Type B pancreatic cell (in vitro differentiated cells): ENCODE measurements at places on chromosomes 12 and 14. TPM values are rescaled to one million over a fixed set of nuclear protein-coding genes. Genes with fewer than 3 reads are reported as not detected.

DNA sequence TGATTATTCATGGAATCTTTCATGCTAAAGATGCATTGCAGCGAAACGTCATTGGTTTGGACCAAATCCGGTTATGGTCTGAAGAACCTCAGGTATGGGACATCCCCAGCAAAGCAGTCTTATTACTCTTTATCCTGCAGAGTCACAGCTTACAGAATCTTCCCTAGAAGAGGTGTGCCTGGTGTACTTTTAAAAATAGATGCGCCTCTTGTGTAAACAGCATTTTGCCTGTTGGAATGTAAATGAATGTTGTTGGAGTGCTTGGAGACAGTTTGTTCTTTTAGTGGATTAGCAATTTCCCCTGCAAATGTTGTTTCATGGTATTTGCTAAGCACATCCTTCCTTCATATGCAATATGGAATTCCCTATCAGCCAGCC lies 242.5 kb downstream of the ZFP36L1 start:
- H3K4me3 ChIP-seq = peak overlapping the region; percentile 50
- no peak for DNase-seq
- H3K27me3 ChIP-seq = no peaks in the 10 kb centered on the region
- H3K4me1 ChIP-seq = peaks cover 61% of the 10 kb centered on the region

DNA sequence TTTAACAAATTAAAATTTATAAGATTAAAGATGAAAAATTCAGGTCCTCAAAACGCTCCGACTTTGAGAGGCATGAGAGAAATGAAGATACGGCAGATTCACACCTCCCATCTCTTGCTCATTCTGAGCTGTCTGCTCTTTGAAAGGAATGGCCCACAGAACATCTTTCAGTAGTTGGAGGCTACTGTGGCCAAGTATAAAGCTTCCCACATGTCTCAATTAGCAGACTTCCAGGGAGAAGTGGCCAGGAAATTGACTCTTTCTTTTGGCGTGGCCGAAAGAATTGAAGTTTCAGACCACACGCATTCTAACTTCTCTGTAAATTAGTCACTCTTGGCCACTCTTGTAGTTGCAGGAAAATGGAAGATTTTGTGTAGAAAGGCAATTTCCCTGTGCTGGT lies 129.2 kb downstream of the DIP2B start:
- no peak for DNase-seq
- H3K27me3 ChIP-seq = no peaks in the 10 kb centered on the region
- peaks cover 27% of the 10 kb centered on the region for H3K4me1 ChIP-seq
- H3K36me3 ChIP-seq = peaks cover 19% of the 10 kb centered on the region
- H3K4me3 ChIP-seq = no peak overlapping the region

The CLBA1 gene
- total RNA-seq = 16.2 and 18.8 TPM in 2 replicates

GRCh38 chr12:44972746-44973421 lies 78.0 kb downstream of the DBX2 start:
- peaks cover 14% of the 10 kb centered on the region for H3K27me3 ChIP-seq
- H3K27ac ChIP-seq = no peak overlapping the region
- no peak overlapping the region for H3K4me3 ChIP-seq
- H3K36me3 ChIP-seq = no peaks in the 10 kb centered on the region

The CAPZA3 gene
- total RNA-seq = not detected in 2 replicates

The OR10A7 gene
- total RNA-seq = not detected in 2 replicates

The GLI1 gene
- 3.5 and 22.7 TPM in 2 replicates for total RNA-seq

DNA sequence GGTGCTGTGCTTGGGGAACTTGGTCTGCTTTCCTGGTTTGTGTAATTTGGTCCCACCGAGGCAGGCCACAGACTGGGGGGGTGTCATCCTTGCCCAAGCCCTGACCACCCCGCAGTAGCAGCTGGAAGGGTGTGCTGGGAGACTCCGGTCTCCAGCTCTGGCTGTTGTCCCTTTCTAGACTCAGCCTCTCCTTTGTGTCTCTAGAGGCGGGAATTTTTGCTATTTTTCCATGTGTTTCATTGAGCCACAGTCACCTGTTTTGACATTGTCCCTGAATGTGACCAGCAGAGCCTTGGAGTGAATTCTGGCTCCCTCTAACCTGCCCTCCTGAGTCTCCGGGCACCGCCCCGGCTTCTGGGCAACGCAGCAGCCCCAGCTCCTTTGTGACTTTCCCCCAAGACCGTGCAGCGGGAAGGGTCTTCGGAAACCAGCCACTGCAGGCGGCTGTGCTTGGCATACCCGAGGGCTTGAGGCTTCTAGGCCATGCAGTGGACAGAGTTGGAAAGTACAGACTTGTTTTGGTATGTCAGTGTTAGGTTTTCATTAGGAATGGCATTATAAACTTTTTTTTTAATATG lies 98.6 kb downstream of the TNFAIP2 start:
- peaks cover 4% of the 10 kb centered on the region for H3K4me1 ChIP-seq
- H3K4me3 ChIP-seq = peak overlapping the region; percentile 49
- peaks cover 44% of the 10 kb centered on the region for H3K27me3 ChIP-seq
- DNase-seq = no peak
- no peaks in the 10 kb centered on the region for H3K36me3 ChIP-seq

The ADAM20 gene
- total RNA-seq = 0.29 and 0.85 TPM in 2 replicates

The PLBD1 gene
- total RNA-seq = 21.1 and 30.5 TPM in 2 replicates

DNA sequence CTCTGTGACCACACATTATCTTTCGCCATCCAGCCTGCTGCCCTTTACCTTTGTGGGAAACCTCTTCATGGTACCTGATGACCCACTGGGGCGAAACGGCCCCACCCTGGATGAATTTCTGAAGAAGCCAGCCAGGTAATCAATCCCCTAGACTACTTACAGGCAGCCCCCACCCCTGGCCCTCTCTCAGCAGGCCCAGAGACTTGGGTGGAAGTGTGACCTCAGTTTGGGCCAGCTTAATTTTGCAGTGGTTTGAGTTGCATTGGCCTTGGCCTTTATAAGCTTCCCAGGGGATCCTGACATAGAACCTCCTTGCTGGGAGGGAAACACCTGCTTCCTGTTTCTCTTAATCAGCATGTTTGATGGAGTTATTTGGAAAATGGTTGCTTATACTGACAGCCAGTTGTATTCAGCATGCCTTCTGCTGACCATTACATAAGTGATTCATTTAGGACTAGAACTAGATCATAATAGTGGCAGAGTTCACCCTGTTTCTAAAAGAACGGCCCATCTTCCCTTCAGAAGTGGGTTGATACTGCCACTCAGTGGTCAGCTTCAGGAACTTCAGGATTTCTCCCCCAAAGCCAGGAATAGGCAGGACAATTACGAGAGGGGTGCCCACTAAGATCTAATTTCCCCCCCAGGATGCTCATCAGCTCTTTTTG lies 6.1 kb downstream of the SDR39U1 start:
- H3K4me1 ChIP-seq = peaks cover 34% of the 10 kb centered on the region
- DNase-seq = no peak

DNA sequence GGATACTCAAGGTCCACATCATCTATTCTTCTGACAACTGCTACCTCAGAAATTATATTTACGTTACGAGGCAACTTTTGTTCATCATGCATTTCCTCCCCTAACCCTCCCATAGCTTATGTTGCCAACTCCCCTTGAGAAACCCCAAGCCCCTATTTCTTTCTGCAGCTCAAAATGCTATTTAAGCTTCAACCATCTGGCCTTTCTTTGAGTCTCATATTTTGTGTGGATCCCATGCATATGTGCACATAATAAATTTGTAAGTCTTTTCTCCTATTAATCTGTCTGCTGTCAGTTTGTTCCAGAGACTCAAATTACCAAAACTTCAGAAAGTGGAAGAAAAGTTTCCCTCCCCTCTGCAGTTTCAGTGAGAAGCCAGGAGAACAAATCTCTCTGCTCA lies 444.1 kb downstream of the TRHDE start:
- H3K27me3 ChIP-seq = no peaks in the 10 kb centered on the region
- H3K36me3 ChIP-seq = no peaks in the 10 kb centered on the region
- H3K27ac ChIP-seq = no peak overlapping the region
- no peak overlapping the region for H3K4me3 ChIP-seq
- H3K4me1 ChIP-seq = peaks cover 13% of the 10 kb centered on the region

The IAPP gene
- 10.0 and 10.4 TPM in 2 replicates for total RNA-seq

GRCh38 chr14:39435241-39435640 lies 3.0 kb upstream of the FBXO33 start:
- H3K27ac ChIP-seq = no peak overlapping the region
- no peak overlapping the region for H3K4me3 ChIP-seq
- H3K4me1 ChIP-seq = peaks cover 13% of the 10 kb centered on the region
- no peaks in the 10 kb centered on the region for H3K27me3 ChIP-seq
- DNase-seq = no peak

GRCh38 chr14:94008234-94008633 lies 11.1 kb downstream of the CCDC197 start:
- H3K27ac ChIP-seq = no peak overlapping the region
- H3K4me1 ChIP-seq = peaks cover 13% of the 10 kb centered on the region
- peaks cover 13% of the 10 kb centered on the region for H3K27me3 ChIP-seq
- DNase-seq = no peak

The FAM90A1 gene
- 0.36 TPM in 1 of 2 replicates, not detected in the other for total RNA-seq

DNA sequence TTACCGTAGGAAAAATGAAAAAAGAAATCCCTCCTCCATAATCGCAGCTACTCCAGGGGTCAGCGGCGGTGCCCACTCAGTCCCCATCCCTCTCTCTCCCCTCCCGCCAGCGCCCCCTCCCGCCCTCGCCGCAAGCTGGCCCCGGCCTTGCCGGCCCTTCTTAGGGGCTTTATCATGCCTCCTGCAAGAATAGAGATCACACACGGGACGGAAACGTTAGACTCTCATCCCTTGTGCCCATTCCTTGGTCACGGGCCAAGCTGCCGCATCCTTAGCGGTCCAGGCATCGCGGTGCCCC lies 692 bp upstream of the COX14 start:
- H3K36me3 ChIP-seq = peaks cover 4% of the 10 kb centered on the region
- peaks cover 37% of the 10 kb centered on the region for H3K4me1 ChIP-seq
- H3K27me3 ChIP-seq = no peaks in the 10 kb centered on the region

- H3K36me3 ChIP-seq = peaks cover 21% of the 10 kb centered on the region
- no peak overlapping the region for H3K4me3 ChIP-seq
- peaks cover 12% of the 10 kb centered on the region for H3K4me1 ChIP-seq
These were observed 17.5 kb downstream of the YY1 start for GRCh38 chr14:100256339-100256895.

- DNase-seq = no peak
- H3K4me3 ChIP-seq = no peak overlapping the region
- peaks cover 13% of the 10 kb centered on the region for H3K4me1 ChIP-seq
- no peak overlapping the region for H3K27ac ChIP-seq
- H3K27me3 ChIP-seq = no peaks in the 10 kb centered on the region
These were observed 444.9 kb downstream of the TRHDE start for GRCh38 chr12:72717036-72717435.

The KLHL33 gene
- not detected in 2 replicates for total RNA-seq

The EML1 gene
- 45.7 and 73.8 TPM in 2 replicates for total RNA-seq
